Activated CD4-positive, alpha-beta T cell treated with anti-CD3 and anti-CD28 coated beads, Interleukin-10, Interleukin-2, amounts not matched to agents 100 ng/mL and 50 ng/mL, durations not matched to agents 16 hours and 8 hours (primary cell): ENCODE measurements at places on chromosomes 16 and 17.

- DNase-seq: no peak
These were observed 16.7 kb upstream of the MTMR4 start for GRCh38 chr17:58531122-58531521.

GRCh38 chr16:782766-783403 is 5.3 kb downstream of the RPUSD1 start:
- no peak for DNase-seq

GRCh38 chr17:1260086-1260769 is 10.0 kb upstream of the BHLHA9 start:
- DNase-seq: no peak

GRCh38 chr17:2893422-2893914 is 97.2 kb downstream of the RAP1GAP2 start:
- no peak for DNase-seq

GRCh38 chr16:47013172-47013571 is 39.7 kb upstream of the DNAJA2 start:
- no peak for DNase-seq

GRCh38 chr17:10306585-10306984 is 66.2 kb downstream of the MYH13 start:
- no peak for DNase-seq

GRCh38 chr17:38538906-38539305 is 66.8 kb downstream of the SRCIN1 start:
- no peak for DNase-seq

DNA sequence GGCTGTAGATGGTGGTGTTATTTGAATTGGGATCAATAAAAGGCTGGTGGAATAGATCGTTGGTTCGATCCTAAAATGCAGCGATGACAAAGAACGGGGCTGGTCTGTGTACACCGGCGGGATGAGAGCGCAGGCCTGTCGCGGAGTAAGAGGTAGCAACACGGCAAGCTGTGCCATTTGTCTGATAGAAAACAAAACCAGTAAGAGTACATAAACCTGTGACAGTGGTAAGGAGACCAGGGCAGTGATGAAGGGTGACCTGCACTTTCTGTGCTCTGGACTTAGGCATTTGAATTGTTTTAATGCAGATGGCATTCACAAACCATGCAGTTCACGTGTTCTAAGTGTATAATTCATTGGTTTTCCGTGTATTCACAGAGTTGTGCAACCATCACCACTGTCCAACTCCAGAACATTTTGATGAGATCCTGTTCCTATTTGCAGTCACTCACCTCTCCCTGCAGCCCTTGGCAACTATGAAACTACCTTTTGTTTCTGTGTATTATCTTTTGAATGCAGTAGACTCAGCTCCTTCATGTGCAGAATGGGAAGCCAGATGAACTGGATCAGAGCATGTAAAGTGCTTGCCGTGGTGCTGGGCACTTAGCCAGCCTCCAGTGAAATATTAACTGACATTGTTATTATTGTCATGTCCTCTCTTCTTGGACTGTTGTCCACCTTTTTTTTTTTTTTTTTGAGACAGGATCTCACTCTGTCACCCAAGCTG is 286.1 kb downstream of the SNX29 start:
- DNase-seq: no peak

- DNase-seq: no peak
These were observed 27.5 kb downstream of the OR1D5 start for GRCh38 chr17:3035968-3036280.

GRCh38 chr16:25633549-25633948 is 58.2 kb upstream of the HS3ST4 start:
- DNase-seq: no peak

DNA sequence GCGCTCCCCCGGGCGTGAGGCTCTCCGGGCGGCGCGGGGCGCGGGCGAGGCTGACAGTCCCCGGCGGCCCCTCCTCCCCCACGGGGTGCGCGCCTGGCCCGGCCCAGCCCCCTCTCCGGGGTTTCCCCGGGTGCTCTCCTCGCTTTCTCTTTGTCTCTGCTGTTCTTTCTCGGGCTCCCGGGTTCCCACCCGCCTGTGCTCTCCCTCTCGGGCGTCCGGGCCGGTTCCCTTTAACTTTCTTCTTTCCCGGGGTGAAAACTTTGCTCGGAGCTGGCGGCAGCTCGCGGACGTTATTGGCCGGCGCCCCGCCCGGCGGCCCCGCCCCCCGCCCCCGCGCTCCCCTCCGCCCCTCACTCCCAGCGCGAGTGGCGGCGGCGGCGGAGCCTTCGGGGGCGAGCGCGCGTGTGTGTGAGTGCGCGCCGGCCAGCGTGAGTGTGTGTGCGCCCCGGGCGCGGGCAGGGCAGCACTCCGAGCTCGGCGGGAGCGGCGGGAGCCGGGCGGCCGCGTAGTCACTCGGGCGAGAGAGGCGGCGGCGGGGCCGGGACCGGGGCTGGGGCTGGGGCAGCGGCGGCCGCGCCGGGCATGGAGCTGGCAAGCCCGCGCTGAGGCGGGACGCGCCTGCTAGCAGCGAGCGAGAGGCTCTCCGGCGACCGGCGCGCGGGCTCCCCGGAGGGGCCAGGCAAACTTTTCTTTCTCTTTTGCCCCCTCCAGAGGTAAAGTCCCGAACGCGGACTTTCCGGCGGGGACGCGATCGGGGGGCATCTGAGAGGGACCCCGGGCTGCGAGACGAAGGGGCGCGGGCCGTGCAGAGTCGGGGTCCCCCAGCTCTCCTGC is at the start of gene NTN1:
NTN1 (plus strand) TSS at position 353 of the 834 bp plus-strand sequence. CDS start 864 bp downstream, outside the sequence.
- DNase-seq: peak; percentile 37

- no peak for DNase-seq
These were observed 106.6 kb downstream of the CLEC16A start for GRCh38 chr16:11050944-11051343.

- DNase-seq: no peak
These were observed 122.5 kb downstream of the DNAH9 start for GRCh38 chr17:11720816-11721215.

GRCh38 chr16:65509172-65509571 is 387.3 kb upstream of the CDH11 start:
- no peak for DNase-seq

DNA sequence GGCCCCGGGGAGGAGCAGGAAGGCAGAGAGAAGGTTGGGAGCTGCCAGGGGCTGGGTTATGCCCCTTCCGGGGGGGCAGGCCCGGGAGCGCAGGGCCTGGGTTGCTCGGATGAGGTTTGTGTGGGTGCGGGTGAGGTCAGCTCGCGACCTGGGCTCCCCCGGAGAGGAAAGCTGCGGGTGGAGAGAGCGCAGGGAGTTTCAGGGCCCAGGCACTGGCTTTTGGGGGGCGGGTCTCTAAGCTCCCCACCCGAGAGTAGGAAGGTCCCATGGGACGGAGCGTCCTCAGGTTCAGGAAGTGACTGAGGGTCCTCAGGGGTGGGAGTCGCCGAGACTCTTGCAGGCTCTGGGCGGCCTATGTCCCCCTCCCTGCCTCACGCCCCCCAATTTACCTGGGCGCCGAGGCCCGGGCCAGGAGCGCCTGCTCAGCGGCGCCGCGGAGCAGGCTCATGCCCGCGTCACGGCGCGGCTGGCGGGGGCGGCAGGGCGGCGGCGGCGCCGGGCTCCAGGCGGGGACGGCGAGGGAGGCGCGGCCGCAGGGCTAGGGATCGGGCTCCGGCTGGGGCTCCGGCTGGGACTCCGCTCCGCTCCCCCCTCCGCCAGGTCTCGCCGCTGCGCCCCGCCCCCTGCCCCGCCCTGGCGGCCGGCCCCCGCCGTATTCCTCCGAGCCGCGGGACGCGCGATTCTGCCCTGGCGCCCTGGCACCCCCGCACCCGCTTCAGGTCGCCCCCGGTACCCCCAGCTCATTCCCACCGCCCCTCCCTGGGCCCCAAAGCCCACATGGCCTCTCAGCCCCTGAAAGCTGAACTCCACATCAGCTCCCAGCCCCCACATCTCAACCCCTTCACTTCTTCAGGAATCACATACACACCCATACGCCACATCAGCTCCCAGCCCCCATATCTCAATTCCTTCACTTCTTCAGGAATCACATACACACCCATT is at the start of gene DOK4:
DOK4 (minus strand) TSS at position 578 of the 942 bp plus-strand sequence. CDS start 6,986 bp downstream, outside the sequence.
- DNase-seq: peak; percentile 81

GRCh38 chr17:77002103-77003045 is 134.2 kb downstream of the MGAT5B start:
- DNase-seq: no peak

- DNase-seq: peak; percentile 58
These were observed 1.9 kb downstream of the GPR142 start for GRCh38 chr17:74369221-74369620.

DNA sequence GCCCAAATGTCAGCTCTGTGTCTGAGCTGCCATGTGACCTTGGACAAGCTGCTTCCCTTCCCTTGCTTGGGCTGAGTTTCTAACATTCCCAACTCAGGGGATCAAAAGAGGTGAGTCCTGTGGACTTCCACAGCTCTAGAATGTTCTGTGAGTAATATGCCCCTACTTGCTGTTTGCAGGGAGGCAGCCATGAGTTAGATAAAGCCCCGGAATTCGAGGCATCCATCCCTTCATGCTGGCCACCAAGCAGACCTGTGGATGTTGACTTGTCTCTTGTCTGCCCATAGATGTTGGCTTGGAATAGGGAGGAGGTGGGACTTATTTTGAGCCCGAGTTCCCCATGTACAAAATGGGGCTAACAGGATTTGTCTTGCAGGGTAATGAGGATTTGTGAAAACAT is 36.2 kb downstream of the KSR1 start:
- no peak for DNase-seq

DNA sequence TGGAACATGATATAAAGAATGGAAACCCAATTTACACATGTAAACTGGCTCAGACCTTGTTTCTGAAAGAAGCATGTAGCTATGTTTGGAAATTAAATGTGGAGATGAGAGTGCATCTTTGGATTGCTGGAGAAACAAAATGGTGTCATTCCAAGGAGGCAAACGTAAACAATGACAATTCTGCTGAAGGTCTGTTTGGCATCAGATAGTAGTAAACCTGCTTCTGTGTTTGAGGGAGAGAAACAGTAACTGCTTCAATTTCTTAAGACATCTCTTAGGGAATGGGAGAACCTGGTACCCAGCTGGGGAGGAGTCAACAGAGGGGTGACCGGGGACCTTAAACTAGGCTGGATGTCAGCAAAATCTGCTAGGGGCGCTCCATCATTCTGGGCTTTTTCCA is 23.5 kb downstream of the GPRC5B start:
- no peak for DNase-seq

- no peak for DNase-seq
These were observed 68.0 kb downstream of the AMFR start for GRCh38 chr16:56357241-56357764.

GRCh38 chr17:64509179-64509578 is 2.4 kb downstream of the CEP95 start:
- no peak for DNase-seq

DNA sequence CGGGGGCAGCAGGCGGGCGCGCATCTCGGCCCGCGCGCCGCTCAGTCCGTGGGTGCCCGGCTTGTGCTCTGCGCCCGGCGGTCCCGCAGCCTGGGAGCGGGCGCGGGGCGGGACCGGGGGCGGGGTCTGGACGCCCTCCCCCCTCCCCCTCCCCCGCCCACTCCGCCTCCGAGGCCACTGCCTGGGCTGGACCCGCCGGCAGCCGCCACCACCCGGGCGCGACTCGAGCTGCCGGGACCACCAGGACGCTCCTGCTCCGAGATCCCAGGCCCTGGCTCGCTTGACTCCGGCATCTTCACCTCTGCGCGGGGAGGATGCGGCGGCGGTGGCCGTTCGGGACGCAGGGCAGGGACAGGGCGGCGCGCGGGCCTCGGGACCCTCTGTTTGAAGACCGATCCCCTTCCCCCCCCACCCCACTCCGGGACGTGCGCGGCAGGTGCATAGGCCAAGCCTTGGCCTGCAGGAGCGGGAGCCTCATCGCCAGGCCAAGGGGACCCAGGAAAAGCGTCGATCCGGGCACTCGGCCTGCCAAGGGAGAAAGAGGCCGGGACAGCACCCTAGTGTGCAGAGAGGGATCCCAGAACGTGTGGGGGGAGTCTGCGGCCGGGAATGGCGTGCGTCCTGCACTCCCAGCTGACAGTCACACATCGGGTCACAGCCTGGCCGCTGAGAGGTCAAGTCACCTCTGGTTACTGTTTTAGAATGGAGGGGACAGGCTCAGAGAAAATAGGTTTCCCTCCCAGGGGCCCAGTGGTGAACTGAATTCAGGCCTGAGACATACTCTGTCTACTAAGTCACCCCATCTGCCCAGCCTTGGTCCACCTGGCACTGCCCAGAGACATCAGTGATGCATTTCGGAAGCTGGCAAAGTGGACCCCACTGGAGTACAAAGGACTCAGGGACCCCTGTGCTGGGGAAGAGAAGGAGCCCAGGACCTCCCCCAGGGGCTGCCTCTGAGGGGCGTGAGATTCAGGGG is at the start of gene HS3ST6:
HS3ST6 (minus strand) TSS at position 65 of the 976 bp plus-strand sequence. CDS start 92 bp downstream, outside the sequence.
- DNase-seq: no peak

GRCh38 chr17:76198702-76199101 is 41.6 kb downstream of the RNF157 start:
- no peak for DNase-seq

DNA sequence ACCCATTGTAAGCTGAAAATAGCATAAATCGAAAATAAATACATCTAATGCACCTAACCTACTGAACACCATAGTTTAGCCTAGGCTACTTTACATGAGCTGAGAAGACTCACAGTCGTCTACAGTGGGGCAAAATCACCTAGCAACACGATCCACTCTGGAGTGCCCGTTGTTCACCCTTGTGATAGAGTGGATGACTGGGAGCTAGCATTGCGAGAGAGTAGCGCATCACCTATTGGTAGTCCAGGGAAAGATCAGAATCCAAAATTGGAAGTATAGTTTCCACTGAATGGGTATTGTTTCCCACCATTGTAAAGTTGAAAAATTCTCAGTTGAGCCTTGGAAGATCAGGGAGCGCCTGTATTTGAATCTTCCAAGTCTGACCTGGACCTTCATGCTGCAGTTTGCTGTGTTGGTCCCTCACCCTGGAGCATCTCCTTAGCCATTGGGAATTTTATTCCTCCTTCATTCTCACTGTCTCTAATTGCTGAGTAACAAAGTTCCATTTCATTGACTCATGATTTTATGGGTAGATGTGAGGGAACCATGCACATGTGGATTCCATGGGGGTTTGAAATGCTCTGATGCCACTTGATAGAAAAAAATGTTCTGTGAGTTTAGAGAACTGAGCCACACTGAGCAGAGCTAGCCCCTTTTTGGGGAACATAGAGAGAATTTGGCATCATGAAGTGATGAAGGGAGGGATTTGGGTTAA is 19.6 kb downstream of the AKAP1 start:
- no peak for DNase-seq

DNA sequence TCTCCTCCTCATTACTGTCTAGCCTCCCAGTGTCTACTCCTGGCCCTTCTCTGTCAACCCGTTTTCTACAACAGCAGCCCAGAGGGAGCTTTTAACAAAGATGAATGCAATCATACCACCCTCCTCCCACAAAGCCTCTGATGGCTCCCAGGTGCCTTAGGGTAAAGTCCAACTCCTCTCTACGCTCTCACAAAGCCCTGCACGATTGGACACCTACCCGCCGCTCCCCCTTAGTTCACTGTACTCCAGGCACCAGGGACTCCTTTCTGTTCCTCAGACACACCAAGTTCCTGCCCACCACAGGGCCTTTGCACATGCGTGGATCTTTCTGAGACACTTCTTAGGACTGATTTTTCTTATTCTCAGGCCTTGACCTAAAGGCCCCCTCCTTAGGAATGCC is 17.4 kb downstream of the CCDC102A start:
- DNase-seq: no peak
